NCI-H345 (cell line): ENCODE measurements at places on chromosomes 13 and 19.
A peak's percentile ranks its signal among the peaks of the same experiment; 100 is the strongest.

- DNase-seq, result no peak
Observed at GRCh38 chr13:82214341-82214740, 1667.9 kb downstream of the SLITRK1 start.

DNA sequence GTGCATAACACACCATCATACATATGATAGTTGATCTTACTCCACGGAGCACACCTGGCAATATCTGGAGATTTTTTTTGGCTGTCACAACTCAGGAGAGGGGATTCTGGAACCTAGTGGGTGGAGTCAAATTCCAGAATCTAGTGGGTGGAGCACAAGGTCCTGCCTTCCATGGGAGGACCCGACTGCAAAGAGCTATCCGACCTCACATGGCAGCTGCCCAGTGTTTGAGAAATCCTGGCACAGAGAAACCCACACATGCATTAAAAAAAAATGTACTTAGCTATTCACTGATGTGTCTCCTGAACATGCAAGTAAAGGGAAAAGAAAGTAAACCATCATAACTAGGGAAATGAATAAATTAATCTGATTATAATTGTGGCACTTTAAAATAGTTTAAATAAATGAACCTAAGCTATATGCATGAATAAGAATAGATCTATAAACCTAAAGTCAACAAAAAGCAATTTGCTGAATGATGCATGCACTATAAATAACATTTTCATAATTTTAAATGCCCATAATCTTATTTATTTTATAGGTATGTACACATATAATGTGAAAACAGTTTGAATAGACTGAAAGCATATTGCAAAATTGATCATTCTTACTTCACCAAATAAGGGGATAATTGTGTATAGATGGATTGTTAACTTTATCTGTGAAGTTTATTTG, 300.3 kb downstream of the MYO16 start:
- no peak for DNase-seq

DNA sequence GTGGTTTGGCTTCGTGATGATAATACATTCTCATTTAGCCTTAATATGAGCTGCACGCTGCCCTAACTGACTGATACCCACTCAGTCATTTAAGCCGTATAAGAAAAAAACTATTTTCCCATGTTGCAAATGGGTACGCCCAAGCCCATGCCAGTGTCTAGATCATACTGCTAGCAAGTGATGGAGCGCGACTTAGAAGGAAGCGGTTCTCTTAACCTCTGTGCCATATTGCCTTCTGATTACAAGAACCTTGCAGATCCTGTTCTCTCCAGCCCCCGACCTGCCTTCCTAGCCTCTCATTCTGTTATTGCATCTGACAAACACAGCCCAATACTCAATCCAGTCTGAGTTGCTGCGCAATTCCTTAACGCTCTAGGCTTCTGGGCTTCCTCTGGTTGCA, 603 bp downstream of the GPALPP1 start:
- DNase-seq, result no peak

DNA sequence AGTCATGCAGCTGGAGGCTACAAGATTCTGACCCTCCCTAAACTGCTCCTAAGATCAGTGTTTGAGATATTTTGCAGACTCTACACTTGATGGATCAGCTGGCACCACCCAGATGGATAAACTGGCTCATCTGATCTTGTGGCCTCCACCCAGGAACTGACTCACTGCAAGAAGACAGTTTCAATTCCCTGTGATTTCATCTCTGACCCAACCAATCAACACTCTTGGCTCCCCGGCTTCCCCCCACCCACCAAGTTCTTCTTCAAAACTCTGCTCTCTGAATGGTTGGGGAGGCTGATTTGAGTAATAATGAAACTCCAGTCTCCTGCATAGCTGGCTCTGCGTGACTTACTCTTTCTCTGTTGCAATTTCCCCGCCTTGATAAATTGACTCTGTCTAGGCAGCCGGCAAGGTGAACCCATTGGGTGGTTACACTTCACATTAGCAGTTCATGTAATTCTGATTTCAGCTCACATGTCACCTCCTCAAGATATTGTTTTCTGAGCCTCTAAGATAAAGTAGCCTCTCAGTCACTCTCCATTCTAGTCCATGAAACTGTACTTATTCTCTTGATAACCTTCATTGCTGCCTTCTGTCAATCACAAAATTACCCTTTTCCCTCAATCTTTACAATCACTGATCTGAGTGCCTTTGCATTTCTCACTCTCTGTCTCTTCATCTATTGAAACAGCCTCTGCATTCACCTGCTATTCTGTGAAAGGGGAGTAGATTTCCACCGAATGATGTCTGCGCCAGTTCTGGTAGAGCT, 9.9 kb upstream of the FPR3 start:
- DNase-seq, result no peak

DNA sequence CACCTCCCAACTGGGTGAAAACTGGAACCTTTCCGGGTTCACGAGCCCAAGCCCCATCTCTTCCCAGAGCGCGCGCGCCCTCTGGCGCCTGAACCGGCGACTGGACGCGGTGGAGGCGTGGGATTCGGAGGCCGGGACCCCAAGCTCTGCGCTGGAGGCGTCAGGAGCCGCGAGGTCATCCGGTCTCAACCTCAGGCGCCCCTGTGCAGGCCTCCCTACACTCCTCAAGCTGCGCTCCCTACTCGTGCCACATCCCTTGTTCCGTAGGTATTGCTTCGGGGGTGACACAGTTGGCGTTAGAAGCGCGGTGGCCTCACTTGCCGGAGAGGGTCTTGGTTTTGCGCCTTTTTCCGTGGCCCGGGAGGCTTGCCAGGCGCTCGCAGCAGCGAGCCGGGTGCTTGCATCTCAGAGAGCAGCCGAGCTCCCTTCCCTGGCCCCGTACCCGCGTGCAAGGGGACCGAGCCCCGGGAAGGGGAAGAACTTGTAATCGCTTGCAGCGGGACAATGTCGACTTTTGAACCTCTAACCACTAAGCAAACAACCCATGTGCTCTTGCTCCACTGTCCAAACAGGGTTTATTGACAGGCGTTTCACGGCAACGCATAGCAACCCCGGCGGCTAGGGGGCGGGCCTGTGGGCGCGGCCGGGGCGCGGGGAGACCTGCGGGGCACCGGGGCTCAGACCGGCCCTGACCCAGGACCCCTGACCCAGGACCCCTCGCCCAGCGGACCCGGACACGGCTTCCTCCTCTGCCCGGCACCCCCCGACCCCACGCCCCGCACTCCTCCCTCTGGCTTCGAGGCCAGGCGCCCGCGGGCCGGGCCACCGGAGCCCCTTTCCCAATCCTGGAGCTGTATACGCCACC, 8.5 kb downstream of the CDX2 start:
- no peak for DNase-seq

- DNase-seq, result no peak
Observed at GRCh38 chr19:14198384-14199376, 7.3 kb downstream of the ADGRL1 start.

DNA sequence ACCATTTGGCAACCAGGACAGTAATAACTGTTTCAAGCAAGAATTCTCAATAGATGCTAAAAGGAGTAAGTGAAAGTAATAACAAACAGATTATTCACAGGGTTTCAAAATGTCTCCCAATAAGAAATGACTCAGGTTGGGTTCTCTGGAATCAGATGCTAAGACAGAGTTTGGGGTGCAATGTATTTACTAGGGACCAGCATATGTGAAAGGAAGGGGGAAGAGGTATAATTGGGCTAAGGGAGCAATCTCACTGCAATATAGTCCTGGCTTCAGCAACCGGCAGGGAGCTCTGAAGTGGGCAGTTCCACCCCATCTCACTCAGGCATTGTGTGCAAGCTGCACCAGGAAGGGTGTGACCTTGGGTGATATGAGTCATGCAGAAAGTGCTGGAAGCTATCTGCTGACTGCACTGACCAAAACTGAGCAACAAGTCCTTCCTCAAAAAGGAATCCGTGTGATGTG, 23.4 kb downstream of the ZDHHC20 start:
- no peak for DNase-seq

DNA sequence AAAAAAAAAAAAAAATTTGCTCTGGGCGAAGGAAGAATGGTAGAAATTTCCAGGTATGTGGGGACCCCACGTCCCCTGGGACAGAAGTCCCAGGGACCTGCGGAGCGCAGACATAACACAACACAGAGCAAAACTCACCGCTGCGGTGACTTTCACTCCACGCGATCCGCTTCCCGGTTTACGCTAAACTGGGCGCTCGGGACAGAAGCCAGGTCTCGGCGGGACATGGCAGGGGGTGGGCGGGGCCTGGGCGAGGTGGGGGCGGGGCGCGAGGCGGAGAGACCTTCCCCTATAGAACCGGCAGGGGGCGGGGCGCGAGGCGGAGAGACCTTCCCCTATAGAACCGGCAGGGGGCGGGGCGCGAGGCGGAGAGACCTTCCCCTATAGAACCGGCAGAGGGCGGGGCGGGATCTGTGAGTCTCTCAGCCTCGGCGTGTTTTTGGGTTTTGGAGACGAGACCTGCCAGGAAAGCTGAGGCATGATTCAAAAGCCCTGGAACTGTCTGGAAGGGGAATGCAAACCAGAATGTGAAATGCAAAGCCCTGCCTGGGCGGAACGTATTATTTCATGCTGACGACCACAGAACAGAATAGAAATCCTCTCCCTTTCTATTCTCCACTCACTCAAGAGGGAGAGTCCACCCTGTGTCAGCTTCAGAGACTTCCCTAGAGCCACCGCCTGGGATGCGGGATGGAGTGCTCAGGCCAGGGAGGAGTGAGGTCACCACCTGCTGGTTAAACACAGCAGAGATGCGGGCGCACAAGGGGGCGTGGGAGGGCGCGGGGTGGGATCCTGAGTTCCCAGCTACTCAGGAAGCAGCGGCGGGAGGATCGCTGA, 20.2 kb upstream of the ERVV-1 start:
- peak; percentile 75 for DNase-seq

- peak; percentile 12 for DNase-seq
Observed at GRCh38 chr13:113275387-113275786, 21.7 kb upstream of the LAMP1 start.

GRCh38 chr13:110324026-110324749, 17.1 kb downstream of the COL4A2 start:
- no peak for DNase-seq

DNA sequence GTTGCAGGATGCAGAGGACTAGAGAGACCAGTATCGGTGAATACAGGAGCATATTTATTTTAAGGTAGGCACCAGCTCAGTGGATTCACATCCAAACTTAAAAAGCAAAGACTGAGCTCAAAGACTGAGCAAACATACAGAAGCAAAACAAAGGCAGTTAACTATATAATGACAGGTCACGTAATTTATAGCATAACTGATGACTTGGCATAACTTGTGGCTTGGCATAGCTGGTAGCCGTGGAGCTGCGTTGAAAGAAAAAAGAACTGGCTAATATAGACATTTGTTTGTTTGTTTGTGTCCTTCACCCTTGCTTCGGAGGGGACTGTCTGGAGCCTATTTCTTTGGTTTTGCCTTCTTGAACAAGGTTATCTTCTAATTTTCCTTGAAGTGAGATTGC, 33.7 kb downstream of the ZNF493 start:
- DNase-seq, result no peak

GRCh38 chr13:99617474-99618255, 116.4 kb downstream of the TM9SF2 start:
- DNase-seq, result no peak

DNA sequence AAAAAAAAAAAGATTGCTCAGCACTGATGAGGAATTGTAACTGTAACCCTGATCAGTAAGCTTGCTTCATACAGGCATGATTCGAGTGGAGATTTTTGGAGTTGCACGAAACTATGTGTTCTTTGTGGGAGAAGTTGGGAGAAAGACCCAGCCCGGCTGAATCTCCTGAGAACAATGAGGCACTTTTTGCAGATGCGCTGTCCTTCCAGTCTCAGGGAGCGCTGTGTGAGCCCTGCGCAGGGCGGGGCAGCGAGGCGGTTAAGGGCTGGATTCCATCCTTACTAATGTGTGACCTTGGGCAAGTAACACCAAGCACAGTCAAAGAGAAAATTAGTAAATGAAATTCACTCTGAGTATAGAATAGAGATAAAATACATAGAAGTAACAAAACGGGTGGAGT, 76.9 kb downstream of the SIPA1L3 start:
- DNase-seq, result no peak

DNA sequence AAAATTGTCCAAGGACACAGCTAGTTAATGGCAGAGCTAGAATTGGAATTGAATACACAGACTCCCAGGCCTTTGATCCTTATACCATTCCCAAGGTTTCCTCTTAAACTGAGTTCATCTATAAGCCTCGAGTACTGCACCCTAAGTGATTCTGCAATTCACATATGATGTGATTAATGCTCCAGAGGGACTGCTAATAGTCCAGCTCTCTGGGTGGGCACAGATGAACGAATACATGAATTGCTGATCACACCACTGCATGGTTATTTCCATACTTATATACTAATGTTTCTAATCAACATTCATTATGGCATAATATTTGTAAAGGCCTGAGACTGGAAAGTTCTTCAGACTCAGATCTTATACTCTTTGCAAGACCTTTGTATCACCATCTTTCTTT, 101.8 kb downstream of the NUFIP1 start:
- no peak for DNase-seq

GRCh38 chr13:40438999-40439797, 227.2 kb downstream of the FOXO1 start:
- no peak for DNase-seq

DNA sequence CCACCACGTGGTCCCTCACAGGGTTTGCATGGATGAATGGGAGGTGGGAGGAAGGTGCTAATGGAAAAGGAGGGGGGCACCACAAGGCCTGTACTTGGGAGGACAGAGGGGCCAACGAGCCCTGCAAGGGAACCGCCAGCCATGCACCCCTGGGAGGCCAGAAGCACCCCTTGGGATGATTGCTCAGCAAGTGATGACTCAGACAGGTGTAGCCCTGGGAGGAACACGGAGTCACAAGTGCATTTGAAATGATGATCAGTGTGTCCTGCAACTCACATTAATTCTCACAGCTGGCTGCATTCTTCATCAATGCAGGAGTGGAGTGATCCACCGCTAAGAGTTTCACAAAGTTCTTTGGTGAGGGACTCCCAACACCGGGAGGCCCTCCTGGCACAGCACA, 82.8 kb upstream of the ZNF254 start:
- no peak for DNase-seq
